Astrocyte of the spinal cord (primary cell): ENCODE measurements at places on chromosomes 2 and 18.
A peak's percentile ranks its signal among the peaks of the same experiment; 100 is the strongest.

- peak; percentile 49 for DNase-seq
Observed at GRCh38 chr2:84924173-84925106, 19.0 kb downstream of the TMSB10 start.

DNA sequence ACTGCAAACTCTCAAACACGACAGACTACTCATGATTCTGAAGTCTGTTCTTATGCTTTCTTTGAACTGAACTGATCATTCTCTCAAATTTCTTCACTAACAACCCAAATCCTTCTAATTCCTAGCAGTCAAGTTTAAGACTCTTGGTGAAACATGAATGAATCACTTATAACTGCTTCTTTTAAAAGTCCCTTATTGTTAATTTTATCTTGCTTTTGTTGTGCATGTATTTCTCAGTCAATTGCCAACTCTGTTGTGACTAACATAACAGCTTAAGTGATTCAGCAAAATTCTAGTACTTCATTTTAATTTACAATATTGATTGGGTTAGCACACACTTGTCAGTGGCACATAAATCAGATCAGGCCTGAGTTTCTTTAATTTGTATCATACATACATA lies 357.0 kb upstream of the FSIP2 start:
- DNase-seq, result no peak

GRCh38 chr2:33498291-33498956 lies 22.0 kb downstream of the RASGRP3 start:
- peak; percentile 32 for DNase-seq

- peak; percentile 30 for DNase-seq
Observed at GRCh38 chr2:180505203-180505602, 475.2 kb upstream of the UBE2E3 start.

DNA sequence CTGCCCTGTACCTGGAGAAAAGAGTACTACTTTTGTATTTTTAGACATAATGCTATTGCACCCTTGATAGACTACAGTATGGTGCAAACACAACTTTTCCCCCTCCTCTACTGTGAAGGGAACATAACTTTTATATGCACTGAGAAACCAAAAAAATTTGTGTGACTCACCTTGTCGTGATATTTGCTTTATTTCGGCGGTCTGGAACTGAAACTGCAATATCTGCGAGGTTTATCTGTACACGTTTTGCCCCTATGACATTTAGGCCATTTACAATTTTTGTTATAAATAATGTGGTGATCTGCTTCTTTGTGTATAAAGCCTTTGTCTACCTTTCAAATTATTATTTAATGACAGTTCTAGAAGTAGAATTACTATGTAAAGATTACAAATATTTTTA lies 34.4 kb upstream of the AAK1 start:
- no peak for DNase-seq

- no peak for DNase-seq
Observed at GRCh38 chr2:106719222-106719621, 166.7 kb downstream of the ST6GAL2 start.

DNA sequence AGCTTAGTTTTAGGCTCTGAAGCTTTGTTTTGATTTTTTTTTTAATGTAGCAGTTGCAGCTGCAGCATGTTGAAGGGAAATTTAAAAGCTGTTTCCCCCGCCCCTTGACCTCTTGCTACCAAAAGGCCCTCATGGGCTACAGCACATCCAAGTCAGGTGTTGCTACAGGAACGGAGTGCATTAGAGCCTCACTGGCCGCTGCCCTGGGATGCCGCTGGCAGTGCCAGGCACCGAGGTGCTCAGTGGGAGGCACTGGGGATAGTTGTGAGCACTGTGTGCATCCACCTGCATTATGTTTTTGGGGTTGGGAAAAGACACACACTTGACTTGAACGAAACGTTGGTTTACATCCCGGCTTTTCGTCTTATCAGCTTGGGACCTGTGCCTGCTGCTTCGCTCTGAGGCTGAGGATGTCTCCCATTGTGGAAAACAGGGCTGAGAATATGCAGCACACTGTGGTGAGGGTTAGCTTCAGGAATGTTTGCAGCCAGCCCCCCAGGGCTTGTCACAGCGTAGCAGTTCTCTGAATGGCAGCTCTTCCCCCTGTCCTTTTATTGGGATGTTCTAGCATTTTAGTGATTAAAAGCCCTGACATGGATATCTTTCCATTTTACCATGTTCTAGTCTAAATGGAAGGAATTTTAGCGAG lies 24.1 kb downstream of the DCDC2C start:
- no peak for DNase-seq

GRCh38 chr2:232456296-232457120 lies 555 bp downstream of the ALPI start:
- DNase-seq, result no peak

- no peak for DNase-seq
Observed at GRCh38 chr18:46062781-46063180, 9.3 kb downstream of the PSTPIP2 start.

GRCh38 chr2:204207866-204208265 lies 271.3 kb downstream of the ICOS start:
- no peak for DNase-seq

- no peak for DNase-seq
Observed at GRCh38 chr2:233856184-233856583, 1.8 kb upstream of the HJURP start.

GRCh38 chr18:79299711-79300110 lies 96.0 kb upstream of the NFATC1 start:
- DNase-seq, result no peak

DNA sequence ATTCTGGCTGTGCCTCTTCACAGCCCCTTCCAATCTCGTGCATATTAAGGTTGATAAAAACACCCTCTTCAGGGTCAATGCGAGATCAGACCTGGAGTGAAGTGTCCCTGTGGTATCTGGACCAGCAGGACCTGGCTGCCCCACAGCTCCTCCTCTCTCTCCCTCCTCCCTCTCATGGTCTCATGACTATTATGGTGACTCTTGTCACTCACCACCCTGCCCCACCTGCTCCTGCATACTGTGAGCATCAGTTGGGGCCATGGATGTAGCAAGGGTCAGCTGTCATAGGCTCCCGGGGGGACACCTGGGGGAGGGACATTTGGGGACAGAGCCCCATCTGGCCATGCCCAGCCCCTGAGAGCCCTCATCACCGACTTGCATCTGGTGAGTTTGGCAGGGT lies 50.2 kb downstream of the ODC1 start:
- DNase-seq, result no peak

DNA sequence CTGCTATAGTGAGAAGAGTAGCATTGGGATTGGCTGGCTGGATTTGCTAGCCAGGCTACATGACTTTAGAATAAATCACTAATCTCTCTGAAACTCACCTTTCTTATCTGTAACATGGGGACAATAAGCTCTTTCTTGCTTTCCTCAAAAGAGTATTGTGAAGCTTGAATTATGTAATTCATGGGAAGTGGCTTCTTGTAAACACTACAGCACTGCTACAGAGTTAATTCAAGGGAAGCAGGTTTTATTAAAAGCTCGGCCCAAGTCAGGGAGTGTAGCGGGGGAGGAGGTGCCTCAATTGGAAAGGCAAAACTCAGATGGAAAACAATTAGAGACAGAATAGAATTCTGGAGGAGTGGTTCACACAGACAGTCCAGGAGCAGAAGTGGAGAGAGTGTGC lies 100.9 kb upstream of the CELF4 start:
- no peak for DNase-seq

- no peak for DNase-seq
Observed at GRCh38 chr2:15654727-15655073, 63.0 kb downstream of the DDX1 start.

DNA sequence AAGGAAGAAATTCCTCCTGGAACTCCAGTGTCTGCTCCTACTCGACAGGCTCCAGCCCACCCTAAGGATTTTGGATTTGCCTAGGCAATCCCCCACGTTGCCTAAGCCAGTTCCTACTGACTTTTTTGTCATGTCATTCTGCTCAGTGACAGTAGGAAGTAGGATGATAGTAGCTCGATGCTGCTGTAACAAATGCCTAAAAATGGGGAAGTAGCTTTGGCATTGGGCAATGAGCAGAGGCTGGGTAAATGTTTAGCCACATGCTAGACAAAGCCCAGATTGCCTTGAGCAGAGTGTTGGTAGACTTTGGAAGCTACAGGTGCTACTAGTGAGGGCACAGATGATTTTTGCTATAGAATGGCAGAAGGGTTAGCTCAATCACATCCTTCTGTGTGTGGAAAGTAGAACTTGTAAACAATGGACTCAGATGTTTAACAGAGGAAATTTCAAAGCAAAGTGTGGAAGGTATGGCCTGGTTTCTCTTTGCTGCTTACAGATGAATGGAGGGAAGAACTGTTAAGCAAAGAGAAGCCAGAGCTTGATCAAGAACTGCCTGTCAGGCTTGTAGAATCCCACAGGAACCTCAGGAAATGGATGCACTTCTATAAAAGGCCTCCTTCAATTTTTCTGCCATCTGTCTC lies 154.8 kb downstream of the RNF144A start:
- DNase-seq, result no peak

GRCh38 chr2:202636213-202636513 lies 1.4 kb downstream of the FAM117B start:
- DNase-seq, result no peak

- no peak for DNase-seq
Observed at GRCh38 chr18:56186319-56186718, 452.1 kb downstream of the TXNL1 start.

DNA sequence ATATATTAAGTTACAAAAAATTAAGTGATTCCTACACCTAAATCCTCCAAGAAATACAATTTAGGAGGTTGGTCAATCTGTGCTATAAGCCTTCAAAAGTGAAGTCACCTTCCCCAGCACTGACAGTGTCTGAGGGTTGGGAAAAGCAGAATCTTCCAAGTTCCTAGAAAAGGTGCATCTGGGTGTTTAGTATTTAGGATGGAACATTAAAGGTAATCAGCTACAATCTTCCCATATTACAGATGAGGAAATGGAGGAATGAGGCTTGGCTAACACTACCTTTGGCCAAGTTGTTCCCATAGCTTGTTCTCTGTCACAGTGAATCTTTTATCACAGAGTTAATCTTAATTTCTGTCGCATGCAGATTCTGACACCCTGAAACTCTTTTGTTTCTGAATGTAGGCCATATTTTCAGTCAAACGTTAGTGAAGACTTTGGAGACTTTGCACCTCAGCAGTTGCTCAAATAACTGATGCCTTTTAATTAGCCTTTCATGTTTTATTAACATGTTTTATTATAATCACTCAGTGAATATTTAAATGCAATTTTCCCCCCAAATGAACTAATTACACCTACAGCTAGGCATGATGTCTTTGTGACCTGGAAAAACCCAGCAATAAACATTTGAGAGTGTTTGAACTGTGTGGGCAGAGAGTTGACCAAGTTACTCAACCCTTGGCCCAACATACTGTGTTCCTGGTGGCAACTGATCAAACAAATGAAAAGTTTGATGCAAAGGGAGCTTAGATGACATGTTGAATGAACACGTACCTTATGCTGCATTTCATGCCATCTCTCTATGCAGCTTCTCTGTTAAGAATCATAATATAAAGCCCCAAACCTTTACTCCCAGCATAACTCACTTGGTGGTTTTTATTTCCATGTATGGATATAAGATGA lies 17.6 kb downstream of the FN1 start:
- DNase-seq, result no peak

DNA sequence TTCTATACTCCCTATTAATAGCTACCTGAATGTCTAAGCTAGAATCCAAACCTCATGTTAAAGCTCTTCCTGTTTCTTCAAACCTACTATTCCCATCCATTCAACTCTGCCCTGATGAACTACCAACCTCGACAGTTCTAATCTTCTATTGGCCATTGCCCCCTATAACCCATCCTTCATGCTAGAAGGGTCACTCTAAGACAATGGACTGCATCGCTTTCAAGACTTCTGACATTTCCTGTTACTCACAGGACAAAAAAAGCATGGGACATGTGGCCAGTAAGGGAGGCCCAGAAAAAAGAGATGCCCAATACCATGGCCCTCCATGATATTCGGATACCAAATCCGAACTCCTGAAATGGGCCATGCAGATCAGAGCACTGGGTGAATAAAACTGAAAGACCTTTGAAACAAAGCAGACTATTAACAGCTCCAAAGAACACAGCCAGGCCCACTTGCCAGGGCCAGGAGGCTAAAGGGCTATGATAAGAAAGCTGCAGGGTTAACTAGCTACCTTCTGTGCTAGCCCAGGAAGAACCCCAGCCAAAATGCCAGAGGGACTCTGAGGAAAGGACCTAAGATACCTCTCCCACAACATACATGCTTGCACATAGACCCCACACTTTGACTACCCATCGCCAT lies 4.5 kb downstream of the B4GALT6 start:
- DNase-seq, result no peak

DNA sequence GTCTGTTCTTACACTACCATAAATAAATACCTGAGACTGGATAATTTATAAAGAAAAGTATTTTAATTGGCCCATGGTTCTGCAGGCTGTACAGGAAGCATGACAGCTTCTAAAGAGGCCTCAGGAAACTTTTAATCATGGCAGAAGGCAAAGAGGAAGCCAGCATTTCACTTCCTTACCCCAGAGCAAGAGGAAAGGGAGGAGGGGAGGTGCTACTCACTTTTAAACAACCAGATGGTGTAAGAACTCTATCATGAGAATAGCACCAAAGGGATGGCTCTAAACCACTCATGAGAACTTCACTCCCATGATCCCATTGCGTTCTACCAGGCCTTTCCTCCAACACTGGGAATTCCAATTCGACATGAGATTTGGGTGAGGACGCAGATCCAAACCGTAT lies 344.4 kb upstream of the SLC39A10 start:
- no peak for DNase-seq

- no peak for DNase-seq
Observed at GRCh38 chr2:230958820-230959756, 34.0 kb upstream of the GPR55 start.

DNA sequence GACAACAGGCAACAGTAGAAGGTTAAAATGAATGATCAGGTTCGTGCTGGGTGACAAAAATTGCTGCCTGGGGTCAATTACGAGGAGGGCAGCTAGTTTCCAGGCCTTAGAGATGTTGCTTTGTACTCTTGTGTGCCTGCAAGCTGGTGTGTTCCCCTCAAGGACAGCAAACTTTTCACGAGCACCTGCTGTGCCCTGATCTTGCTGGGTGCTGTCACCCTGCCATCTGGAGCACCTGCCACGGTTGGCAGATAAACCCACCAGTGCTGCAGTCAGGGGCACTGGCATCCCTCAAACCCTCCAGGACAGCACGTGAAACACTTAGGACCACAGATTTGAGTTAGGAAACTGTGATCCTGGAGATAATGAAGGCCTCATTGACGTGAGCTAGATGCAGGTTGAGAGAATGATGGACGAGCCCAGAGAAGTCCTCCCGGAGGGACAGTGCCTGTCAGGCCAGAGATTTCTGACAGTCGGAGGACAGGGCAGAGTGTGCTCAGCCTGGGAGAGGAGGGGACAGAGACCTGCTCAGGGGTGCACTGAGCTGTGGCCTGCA lies 104.3 kb upstream of the RAB12 start:
- no peak for DNase-seq

DNA sequence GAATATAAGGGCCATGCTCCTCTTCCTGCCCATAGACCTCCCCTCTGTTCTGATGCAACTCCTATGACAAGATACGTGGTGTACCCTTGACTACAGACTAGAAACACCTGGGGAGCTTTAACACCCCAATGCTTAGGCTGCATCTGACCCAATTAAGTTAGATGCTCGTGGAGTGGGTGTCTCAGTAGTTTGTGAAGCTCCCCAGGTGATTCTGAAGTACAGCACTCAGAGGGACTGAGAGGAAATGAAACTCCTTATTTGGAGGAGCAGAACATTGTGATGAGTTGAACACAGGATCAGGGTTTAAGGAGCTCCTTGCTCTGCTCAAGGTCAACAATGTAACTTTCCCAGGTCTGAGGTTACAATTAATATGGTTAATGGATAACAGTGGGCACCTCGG lies 80.3 kb upstream of the TTC39C start:
- no peak for DNase-seq
